ENCODE measurements at places on chromosomes 3 and 15.

GRCh38 chr3:46593274-46593862 lies 19.0 kb upstream of the FAM240A start:
- no peak for DNase-seq

- DNase-seq = no peak
These were observed 171.2 kb downstream of the KLHL25 start for GRCh38 chr15:85623315-85624049.

DNA sequence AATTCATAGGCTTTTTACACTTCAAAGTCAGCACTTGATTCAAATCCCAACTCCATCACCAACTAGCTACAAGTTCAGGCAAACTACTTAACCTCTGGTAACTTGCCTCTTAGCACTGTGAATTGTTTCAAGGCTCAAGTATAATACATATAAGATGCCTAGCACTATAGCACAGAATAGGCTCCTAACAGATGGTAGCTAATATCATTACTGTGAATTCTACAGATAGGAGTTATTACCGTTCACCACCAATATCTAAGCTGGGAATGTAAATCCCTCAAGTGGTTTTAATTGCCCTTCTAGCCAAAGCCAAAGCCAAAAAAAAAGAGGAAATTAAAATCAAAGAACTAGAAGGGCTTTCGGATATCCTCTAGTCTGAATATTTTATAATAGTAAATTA lies 15.4 kb downstream of the DLG1 start:
- DNase-seq = no peak

- DNase-seq = no peak
These were observed 27.6 kb downstream of the ARPP21 start for GRCh38 chr3:35666888-35667287.

DNA sequence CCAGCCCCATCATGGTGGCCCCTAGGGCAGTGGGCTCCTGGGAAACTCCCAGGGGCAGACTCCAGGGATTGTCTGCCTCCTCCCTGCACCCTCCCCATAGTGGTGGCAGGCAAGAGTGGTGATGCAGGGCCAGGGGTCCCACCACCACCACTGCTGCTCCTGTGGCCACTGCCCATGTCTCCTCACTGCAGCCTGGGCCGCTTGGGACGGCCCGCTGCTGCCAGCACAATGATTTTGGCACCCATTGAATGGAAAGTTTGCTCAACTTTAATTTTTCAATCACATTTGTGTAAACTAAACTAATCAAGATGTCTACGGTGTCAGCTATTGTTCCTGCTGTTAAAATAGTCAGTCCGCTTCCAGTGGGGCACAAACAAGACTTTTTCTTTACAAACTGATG lies 92.1 kb upstream of the TNFSF10 start:
- no peak for DNase-seq

GRCh38 chr3:185693985-185694653 lies 108.0 kb downstream of the SENP2 start:
- no peak for DNase-seq

DNA sequence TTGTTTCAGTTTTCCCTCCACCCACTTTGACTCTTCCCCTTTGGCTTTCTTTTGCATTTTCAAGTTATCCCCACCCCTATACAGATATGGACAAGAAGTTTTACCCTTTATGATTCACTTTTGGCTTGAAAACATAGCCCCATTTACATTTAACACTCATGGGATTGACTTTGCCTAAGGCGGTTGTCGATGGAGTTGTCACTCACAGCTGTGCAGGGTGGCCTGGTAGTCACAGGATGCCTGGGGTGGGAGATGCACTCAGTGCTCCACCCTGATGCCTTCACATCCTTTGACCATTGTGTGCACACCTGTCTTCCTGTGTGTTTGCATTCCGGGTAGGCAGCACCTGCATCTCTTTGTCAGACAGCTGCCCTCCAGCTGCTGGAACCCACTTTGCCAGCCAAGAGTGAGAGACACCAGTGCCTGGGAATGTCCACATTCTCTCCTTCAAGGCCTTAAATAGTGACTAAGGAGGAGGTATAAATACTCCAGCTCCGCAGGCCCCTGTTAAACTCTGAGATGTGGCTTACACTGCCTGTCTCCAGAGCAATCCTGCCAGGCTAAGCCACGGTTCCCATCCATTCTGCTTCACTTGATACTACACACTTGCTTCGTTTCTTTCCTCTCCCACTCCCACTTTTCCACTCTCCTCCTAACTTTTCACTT lies 191.5 kb upstream of the SLC24A5 start:
- DNase-seq = no peak

DNA sequence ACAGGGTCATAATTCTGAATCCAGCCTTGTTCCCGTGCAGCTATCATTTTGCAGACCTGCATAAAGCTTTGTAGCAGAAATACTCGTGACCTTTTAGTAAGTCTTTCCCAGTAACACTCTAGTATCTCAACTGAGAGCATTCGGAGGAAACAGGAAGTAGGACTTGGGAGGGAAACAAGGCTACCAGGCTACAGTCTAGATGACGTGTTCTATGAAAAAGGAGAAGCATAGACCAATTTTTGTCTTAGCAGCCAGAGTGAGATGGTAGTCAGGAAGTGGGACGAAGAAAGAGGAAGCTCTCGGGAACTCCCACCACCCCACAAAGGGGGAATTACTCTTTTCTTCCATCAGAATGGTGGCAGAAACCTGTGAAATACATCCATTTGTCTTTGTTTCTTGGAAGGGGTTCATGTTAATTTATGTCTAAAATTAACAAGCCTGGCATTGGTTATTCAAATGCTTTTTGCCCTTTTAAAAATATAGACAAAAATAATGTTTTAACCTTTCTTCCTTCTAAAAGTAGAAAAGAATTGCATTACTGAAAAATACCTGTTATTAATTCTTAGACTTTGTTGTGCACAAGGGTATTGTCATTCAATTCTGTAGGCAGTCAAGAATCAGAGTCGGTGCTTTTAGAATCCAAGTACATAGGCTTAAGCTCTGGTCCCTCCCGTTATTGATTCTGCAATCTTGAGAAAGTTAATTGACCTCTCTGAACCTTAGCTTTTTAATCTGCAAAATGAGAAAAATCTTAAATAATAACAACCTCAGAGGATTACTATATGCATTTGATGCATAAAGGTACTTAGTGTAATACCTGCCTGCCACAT lies 1.6 kb upstream of the SUCNR1 start:
- no peak for DNase-seq

- no peak for DNase-seq
These were observed 21.6 kb downstream of the UACA start for GRCh38 chr15:70741677-70742293.
